ENCODE measurements at places on chromosomes 1 and 21. TPM values are rescaled to one million over a fixed set of nuclear protein-coding genes. Genes with fewer than 3 reads are reported as not detected.

Gene CD52
- total RNA-seq, result 254 TPM

Gene VAV3
- total RNA-seq, result 5.2 TPM

Gene ADAMTSL4
- not detected for total RNA-seq

Gene CDK18
- 2.5 TPM for total RNA-seq

Gene MCOLN2
- 103 TPM for total RNA-seq

Gene RIPK4
- 0.08 TPM for total RNA-seq
